ENCODE measurements at places on chromosomes 3 and 15.

DNA sequence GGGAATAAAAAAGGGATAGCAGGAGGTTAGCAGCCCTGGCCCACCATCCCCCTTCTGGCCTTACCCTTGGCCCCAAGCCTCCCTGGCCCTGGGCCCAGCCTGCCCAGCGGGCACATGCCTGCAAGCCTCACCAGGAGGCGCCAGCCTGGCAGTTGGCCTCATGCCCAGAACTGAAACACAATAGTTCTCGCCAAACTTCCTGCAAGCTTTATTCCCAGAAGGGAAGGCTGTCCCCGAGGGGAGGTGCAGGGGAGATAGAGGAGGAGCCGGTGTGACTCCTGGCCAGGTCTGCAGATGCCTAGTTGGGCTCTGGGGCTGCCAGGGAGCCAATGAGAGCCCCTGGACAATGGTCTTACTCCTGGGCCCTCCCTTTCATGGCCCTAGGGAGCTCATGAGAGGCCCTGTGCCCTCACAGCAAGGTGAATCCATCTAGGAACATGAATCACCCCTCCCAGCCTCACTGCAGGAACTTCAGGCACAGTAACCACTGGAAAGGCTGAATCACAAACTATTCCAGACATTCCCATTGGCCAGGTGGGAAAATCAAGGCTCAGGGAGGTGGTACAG is 4.0 kb downstream of the CCDC33 start:
- DNase-seq: no peak

- DNase-seq: no peak
Observed at GRCh38 chr3:37863949-37864822, 2.5 kb downstream of the CTDSPL start.

GRCh38 chr15:25439369-25439836 is 579 bp upstream of the UBE3A start:
- no peak for DNase-seq

DNA sequence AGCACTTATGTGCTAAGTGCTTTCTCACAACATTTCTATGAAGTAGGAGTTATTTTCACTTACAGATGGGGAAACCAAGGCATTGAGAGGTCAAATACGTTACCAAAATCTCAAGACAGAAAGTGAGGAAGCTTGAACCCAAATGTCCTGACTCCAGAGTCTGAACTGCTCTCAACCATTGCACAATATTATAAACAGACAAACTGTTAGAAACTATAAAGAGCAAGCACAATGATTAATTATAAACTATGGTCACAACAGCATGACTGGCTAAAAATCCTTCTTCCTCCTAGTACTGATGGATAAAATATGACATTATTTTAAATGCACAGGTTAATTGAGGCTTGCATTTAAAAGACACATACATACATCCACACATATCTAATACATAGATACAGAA is 77.9 kb upstream of the ASB14 start:
- no peak for DNase-seq

DNA sequence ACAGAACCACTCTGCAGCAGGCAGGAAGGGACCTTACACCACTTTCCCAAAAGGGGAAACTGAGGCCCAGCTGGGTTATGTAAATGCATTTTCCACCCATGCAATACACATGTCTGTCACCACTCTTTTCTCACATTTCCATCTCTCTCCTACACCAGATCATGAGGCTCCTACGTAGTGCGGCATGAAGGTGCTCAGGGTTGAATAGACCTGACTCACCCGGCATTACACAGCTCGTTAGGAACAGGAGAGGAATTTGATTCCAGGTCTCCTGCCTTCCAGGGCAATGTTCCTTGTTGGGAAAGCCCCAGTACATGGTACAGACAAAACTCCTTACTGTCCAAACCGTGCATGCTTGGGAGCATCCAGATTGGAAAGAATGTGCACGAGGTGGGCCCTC is 61.9 kb upstream of the DCLK3 start:
- no peak for DNase-seq

GRCh38 chr3:11604139-11604892 is 39.4 kb downstream of the VGLL4 start:
- no peak for DNase-seq

GRCh38 chr3:44117239-44117638 is 124.4 kb upstream of the TOPAZ1 start:
- no peak for DNase-seq

- DNase-seq: no peak
Observed at GRCh38 chr3:27127195-27127594, 242.0 kb downstream of the NEK10 start.
